DND-41 (cell line): ENCODE measurements at places on chromosomes 12 and 14.

GRCh38 chr14:92143309-92143708 is 21.5 kb downstream of the CPSF2 start:
- no peak overlapping the region for H3K27ac ChIP-seq
- H3K27me3 ChIP-seq: no peaks in the 10 kb centered on the region
- no peak overlapping the region for H3K4me3 ChIP-seq
- no peak for DNase-seq
- H3K36me3 ChIP-seq: peaks cover 89% of the 10 kb centered on the region

DNA sequence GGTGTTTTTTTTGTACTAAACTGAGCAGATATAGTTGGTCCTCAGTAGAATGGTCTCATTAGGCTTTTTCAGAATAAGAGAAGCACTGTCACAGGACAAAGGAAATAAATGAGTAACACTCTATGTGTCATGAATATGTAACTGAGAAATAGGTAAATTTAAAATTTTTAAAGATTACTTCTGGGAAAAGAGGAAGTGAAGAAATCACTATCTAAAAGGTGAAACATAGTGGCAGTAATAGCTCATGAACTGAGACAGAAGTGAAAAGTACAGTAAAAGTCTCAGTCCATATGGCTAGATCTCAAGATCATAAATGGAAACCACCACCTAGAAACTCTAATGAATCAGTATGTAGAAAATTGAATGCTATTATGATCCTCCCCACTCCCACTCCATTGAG is 89.3 kb upstream of the TTC7B start:
- no peaks in the 10 kb centered on the region for H3K4me1 ChIP-seq
- no peak overlapping the region for H3K4me3 ChIP-seq
- H3K27me3 ChIP-seq: no peaks in the 10 kb centered on the region
- no peak overlapping the region for H3K27ac ChIP-seq
- DNase-seq: no peak
- H3K36me3 ChIP-seq: no peaks in the 10 kb centered on the region

DNA sequence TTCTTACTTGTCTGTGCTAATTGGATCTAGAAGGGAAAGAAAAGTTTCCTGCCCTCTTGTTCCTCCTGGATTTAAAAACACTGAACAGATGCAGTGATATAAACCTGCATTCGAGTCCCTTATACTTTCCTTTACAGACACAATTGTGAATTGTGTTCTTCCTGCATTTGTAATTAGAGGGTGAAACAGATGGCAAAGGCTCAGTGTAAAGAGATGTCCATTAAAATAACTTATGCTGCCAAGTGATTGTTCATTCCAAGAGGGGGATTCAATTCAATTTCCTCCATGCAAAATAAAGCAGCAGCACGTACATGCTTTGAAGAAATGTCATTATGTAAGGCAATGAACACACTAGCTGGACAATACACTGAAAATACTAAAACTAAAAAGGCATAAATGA is 248.3 kb upstream of the LRIG3 start:
- no peak for DNase-seq
- H3K27me3 ChIP-seq: peaks cover 13% of the 10 kb centered on the region
- no peak overlapping the region for H3K27ac ChIP-seq
- H3K36me3 ChIP-seq: no peaks in the 10 kb centered on the region

DNA sequence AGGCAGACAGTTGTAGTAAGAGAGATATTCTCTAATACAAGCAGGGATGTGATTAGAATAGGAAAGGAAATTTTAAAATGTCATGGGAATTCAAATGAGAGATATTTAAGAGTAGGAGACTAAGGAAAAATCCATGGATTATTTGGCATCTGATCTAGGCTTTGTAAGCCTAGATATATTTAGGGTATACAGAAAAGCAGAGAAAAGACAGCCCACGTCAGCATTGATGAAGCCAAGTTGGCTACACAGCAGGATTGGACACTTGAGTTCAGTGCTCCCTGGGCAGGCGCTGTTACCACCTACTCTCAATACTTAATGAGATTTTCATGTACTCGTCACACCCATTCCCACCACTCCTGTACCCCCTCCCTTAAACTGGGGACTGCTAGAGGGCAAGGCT is 1.7 kb upstream of the KCNJ8 start:
- no peak overlapping the region for H3K27ac ChIP-seq
- no peaks in the 10 kb centered on the region for H3K27me3 ChIP-seq
- H3K4me3 ChIP-seq: no peak overlapping the region
- H3K36me3 ChIP-seq: no peaks in the 10 kb centered on the region

DNA sequence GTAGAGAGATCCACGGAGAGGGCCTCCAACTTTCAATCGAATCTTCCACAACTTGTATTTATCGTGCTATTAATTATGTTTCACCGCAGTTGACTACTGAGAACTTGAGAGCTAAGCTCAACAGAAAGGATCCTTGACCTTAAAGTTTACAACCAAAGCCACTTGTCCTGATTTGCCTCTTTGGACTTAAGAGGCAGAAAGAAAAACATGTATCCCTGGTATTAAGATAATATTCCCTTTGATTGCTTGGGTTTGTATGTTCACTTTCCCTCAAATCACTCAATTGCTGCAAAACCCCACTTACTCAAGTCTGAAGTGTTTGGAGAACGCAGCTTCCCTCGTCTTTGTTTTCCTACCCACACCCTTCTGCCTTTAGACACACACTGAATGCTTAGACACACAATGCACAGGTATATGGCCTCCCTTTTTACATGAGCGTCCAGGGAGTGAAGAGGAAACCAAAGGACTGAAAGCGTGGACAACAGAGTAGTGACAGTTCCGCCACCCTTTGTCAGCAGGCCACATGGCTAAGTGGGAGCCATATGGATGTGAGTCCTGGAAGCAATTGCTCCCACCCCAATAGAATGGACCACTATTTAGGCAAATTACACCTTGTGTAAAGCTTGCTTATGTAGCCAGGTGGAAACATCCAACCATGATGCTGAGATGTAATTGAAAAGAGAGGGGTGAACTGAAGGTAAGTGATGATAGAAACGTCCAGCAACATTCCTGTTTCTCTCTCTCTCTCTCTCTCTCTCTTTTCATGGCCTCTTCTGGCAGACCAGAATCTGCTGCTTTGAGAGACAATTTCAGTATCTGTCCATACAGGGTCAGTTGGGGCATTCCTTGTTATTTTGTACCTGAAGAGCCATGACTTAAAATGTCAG is 1.4 kb upstream of the PKP2 start:
- no peaks in the 10 kb centered on the region for H3K4me1 ChIP-seq
- no peak for DNase-seq
- H3K4me3 ChIP-seq: no peak overlapping the region
- no peaks in the 10 kb centered on the region for H3K36me3 ChIP-seq
- H3K27ac ChIP-seq: no peak overlapping the region
- H3K27me3 ChIP-seq: no peaks in the 10 kb centered on the region

- H3K36me3 ChIP-seq: no peaks in the 10 kb centered on the region
- H3K27me3 ChIP-seq: no peaks in the 10 kb centered on the region
- DNase-seq: no peak
Measured at GRCh38 chr12:78865516-78865915, 942 bp downstream of the SYT1 start.

GRCh38 chr12:65853489-65854157 is 29.3 kb downstream of the HMGA2 start:
- no peaks in the 10 kb centered on the region for H3K4me1 ChIP-seq
- H3K36me3 ChIP-seq: no peaks in the 10 kb centered on the region
- H3K27me3 ChIP-seq: peaks cover 7% of the 10 kb centered on the region
- no peak overlapping the region for H3K27ac ChIP-seq
- H3K4me3 ChIP-seq: no peak overlapping the region

GRCh38 chr14:24846261-24846660 is 203.7 kb downstream of the STXBP6 start:
- DNase-seq: no peak
- H3K4me1 ChIP-seq: no peaks in the 10 kb centered on the region
- H3K27me3 ChIP-seq: no peaks in the 10 kb centered on the region
- no peak overlapping the region for H3K27ac ChIP-seq
- H3K4me3 ChIP-seq: no peak overlapping the region

GRCh38 chr12:90128526-90128925 is 419.9 kb upstream of the ATP2B1 start:
- no peaks in the 10 kb centered on the region for H3K4me1 ChIP-seq
- H3K27ac ChIP-seq: no peak overlapping the region
- H3K36me3 ChIP-seq: no peaks in the 10 kb centered on the region
- no peaks in the 10 kb centered on the region for H3K27me3 ChIP-seq

DNA sequence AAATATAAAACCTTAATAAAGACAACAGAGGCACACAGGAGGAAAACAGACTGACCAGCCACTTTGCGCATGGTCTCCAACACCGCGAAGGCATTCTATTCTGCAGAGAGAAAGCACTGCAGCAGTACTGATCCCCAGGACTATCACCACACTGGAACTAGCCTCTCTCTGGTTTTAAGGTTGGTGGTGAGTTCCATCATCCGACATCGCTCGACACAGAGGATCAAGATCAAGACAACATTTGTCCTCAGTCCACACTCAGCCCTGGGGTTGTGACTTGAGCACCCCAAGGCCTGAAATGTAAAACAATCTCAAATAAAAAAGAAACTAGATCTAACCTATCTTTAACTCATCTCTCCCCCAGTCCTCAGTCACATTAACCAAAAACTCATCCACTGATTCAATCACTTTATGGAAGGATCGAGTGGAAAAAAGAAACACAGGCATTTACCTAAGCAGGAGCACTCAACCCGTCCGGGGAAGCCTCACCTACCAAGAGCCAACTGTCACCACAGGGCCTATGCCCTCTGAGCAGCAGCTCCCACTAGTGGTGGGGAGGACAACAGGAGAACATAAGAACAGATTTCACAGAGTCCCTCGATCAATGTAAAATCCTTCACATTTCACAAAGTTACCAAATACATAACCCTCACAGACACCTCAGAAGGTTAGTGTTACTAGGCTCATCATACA is 17.7 kb downstream of the STXBP6 start:
- no peaks in the 10 kb centered on the region for H3K36me3 ChIP-seq
- no peak overlapping the region for H3K4me3 ChIP-seq
- H3K27me3 ChIP-seq: peaks cover 3% of the 10 kb centered on the region
- no peaks in the 10 kb centered on the region for H3K4me1 ChIP-seq
- H3K27ac ChIP-seq: no peak overlapping the region

DNA sequence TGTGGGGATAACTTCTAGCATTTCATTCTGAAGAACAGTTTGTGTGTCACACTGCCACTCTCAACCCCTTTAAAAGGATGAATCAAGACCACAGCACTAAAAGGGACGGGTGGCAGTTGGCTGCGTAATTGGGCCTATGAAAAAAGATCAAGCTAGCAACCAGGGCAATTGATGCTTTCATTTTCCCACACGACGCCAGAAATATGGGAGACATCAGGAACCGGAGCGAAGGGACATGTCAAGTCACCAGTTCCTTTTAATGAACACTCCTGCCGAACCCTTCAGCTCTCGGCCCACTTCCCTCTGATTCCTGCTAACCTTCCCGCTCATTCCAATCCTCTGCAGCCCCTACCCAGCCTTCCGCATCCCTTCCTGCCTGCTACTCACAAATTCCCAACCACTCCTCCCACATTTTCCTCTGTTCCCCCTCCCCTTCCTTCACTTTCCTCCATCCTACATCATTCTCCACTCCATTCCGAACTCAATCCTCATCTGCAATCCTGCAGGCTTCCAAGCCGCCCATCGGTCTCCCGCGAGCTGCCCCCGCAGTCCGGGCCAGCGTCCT is 753 bp downstream of the CSRNP2 start:
- H3K27ac ChIP-seq: peak overlapping the region; percentile 74
- H3K4me1 ChIP-seq: peaks cover 31% of the 10 kb centered on the region
- H3K36me3 ChIP-seq: no peaks in the 10 kb centered on the region; the same call in 1 of the 2 replicates

- H3K4me1 ChIP-seq: no peaks in the 10 kb centered on the region
- no peaks in the 10 kb centered on the region for H3K36me3 ChIP-seq
- no peak overlapping the region for H3K27ac ChIP-seq
- no peaks in the 10 kb centered on the region for H3K27me3 ChIP-seq
- DNase-seq: no peak
Measured at GRCh38 chr12:71472441-71472911, 32.9 kb downstream of the LGR5 start.

DNA sequence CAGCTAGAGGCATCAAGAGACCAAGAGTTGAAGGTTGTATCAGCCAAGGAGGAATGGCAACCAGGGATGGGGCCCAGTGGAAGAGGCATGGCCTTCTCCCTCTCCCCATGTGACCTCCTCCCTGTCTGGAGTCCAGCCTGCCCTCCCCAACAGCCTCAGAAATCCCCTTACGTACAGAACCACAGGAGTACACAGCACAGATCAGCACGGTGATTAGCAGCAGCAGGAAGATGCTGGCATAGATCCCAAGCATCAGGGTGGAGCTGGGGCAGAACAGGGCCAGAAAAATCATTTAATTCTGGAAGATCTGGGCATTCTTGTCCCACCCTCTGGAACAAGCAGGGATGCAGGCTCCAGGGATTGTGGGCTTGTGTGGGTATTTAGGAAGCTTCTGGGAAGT is 14.4 kb downstream of the ADCY6 start:
- no peaks in the 10 kb centered on the region for H3K4me1 ChIP-seq
- no peaks in the 10 kb centered on the region for H3K27me3 ChIP-seq
- no peak overlapping the region for H3K27ac ChIP-seq

DNA sequence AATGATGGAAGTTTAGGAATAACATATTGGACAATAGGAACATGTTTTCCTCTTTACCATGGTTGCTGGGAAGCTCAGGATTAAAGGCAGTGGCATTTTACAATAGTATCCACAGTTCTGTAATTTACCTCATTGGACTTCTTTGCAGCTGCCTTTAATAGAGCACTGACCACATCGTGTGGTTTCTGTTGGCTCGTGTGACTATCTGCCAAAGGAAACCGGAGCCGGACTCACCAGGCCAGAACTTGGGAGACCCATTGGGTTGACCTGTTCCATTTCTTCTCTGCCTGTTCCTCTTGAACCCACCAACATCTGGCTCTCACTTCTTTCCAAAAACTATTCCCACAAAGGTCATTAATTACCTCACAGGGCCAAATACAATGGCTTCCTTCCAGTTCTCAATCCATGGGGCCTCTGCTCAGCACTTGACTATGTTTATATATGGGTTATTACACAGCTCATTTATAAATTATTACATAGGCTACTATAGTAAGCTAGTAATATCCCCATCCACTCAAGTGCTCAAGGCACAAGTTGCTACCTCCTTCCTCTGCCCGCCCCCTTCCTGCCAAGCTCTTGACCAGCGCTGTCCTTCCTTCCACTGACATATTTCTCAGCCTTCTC is 121.5 kb upstream of the VASH1 start:
- no peak overlapping the region for H3K27ac ChIP-seq
- no peaks in the 10 kb centered on the region for H3K27me3 ChIP-seq
- no peak for DNase-seq
- H3K36me3 ChIP-seq: no peaks in the 10 kb centered on the region
- H3K4me1 ChIP-seq: no peaks in the 10 kb centered on the region
